ENCODE measurements at places on chromosomes 16 and 17. TPM values are rescaled to one million over a fixed set of nuclear protein-coding genes. Genes with fewer than 3 reads are reported as not detected.

The CPHXL2 gene
- total RNA-seq, result not detected

The TNFRSF13B gene
- total RNA-seq, result 6.3 TPM

The PCTP gene
- total RNA-seq, result 28.3 TPM

- no peak for DNase-seq
- no peaks in the 10 kb centered on the region for H3K27me3 ChIP-seq
- peaks cover 38% of the 10 kb centered on the region for H3K4me1 ChIP-seq
These were observed 152.2 kb upstream of the TBX2 start for GRCh38 chr17:61247439-61247838.

DNA sequence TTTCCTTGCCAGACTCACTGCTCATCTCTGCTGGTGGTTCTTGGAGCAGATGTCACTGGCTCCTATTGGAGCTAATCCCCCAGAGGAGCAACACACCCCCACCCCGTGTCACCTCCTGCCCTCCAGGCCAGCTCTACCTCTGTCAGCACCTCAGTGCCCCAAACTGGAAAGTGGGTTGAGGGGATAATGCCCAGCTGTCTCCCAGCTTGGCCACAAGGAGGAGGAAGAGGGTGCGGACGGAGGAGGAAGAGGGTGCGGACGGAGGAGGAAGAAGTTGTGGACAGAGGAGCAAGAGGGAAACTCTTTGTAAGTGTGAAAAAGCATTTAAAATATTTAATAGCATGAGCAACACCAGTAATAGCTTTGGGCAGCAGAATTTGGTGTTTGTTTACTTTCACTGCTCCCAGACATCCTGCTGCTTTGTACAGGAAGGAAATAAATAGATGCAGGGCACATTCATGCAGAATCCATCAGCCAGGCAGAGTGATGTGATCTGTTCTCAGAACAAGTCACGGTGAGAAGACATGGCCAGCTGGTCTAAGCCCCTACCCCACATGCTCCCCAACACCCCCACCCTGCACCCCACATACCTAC lies 82.5 kb downstream of the C17orf67 start:
- no peaks in the 10 kb centered on the region for H3K36me3 ChIP-seq
- H3K4me3 ChIP-seq, result no peak overlapping the region
- no peak for DNase-seq
- no peak overlapping the region for H3K27ac ChIP-seq

The PPM1E gene
- total RNA-seq, result 0.76 TPM

GRCh38 chr17:48462946-48463345 lies 32.9 kb upstream of the SKAP1 start:
- no peak overlapping the region for H3K4me3 ChIP-seq
- H3K4me1 ChIP-seq, result no peaks in the 10 kb centered on the region
- no peaks in the 10 kb centered on the region for H3K36me3 ChIP-seq
- H3K27ac ChIP-seq, result no peak overlapping the region
- no peak for DNase-seq

The MT1A gene
- total RNA-seq, result 5.4 TPM

The USP6 gene
- total RNA-seq, result 0.49 TPM

DNA sequence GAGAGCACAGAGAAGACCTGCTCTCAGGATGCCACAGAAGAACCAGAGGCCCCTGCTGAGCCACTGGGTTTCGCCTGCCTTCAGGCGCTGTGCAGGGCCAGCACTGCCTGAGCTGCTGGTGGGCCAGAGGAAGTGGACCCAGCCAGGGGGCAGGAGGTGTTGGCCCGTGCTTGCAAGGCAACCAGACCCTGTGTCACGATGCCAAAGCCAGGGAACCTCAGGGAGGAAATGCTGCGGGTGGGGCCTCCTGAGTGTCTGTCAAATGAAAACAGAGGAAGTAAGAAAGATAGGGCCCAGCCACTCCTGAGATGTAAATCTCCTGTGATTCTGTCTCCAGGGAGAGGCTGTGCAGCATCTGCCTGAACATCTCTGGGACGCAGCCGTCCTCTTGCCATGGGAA lies 58.1 kb upstream of the ADORA2B start:
- no peaks in the 10 kb centered on the region for H3K36me3 ChIP-seq
- peaks cover 3% of the 10 kb centered on the region for H3K4me1 ChIP-seq
- H3K4me3 ChIP-seq, result no peak overlapping the region

- H3K27me3 ChIP-seq, result no peaks in the 10 kb centered on the region
- H3K4me1 ChIP-seq, result peaks cover 59% of the 10 kb centered on the region
- peak; percentile 42 for DNase-seq
- peaks cover 14% of the 10 kb centered on the region for H3K36me3 ChIP-seq
- H3K27ac ChIP-seq, result peak overlapping the region; percentile 99
- peak overlapping the region; percentile 51 for H3K4me3 ChIP-seq
These were observed 2.3 kb downstream of the DLG4 start for GRCh38 chr17:7217113-7217987.

Measured in upper lobe of left lung (tissue), 6 donors.